ENCODE measurements at places on chromosomes 3 and 15. TPM values are rescaled to one million over a fixed set of nuclear protein-coding genes. Genes with fewer than 3 reads are reported as not detected.

CACNA2D3 gene
- 1.6 TPM for total RNA-seq

ATP13A4 gene
- total RNA-seq: 0.86 TPM

DUOX2 gene
- total RNA-seq: 0.11 TPM

CPEB1 gene
- 1.4 TPM for total RNA-seq

EXD1 gene
- not detected for total RNA-seq

GRCh38 chr3:87796843-87797185 is 262.0 kb downstream of the CGGBP1 start:
- DNase-seq: no peak
- no peaks in the 10 kb centered on the region for H3K4me1 ChIP-seq
- no peaks in the 10 kb centered on the region for H3K36me3 ChIP-seq
- H3K4me3 ChIP-seq: no peak overlapping the region
- no peak overlapping the region for H3K27ac ChIP-seq

- no peak for DNase-seq
- H3K27ac ChIP-seq: no peak overlapping the region
- peaks cover 33% of the 10 kb centered on the region for H3K36me3 ChIP-seq
- no peaks in the 10 kb centered on the region for H3K27me3 ChIP-seq
Observed at GRCh38 chr3:108546247-108546646, 35.9 kb upstream of the MYH15 start.

- DNase-seq: no peak
- no peak overlapping the region for H3K27ac ChIP-seq
- no peak overlapping the region for H3K4me3 ChIP-seq
Observed at GRCh38 chr3:140394488-140395133, 283.3 kb upstream of the TRIM42 start.

DNA sequence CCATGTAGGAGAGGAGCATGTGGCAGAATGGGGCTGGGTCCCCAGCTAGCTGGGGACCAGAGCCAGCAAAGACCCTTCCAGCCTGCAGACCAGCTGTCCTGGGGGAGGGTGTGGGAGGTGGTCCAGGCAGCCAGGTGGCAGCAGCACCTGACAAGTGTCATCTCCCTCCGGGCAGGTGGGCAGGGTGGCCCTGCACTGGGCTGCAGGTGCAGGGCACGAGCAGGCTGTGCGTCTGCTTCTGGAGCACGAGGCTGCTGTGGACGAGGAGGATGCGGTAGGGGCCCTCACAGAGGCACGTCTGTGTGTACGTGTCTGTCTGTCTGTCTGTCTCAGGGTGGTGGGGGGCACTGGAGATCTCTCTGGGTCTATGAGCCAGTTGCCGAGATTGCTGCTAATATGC is 5.5 kb downstream of the ANKDD1A start:
- H3K4me1 ChIP-seq: peaks cover 25% of the 10 kb centered on the region
- DNase-seq: no peak
- no peak overlapping the region for H3K27ac ChIP-seq
- peaks cover 68% of the 10 kb centered on the region for H3K36me3 ChIP-seq
- H3K4me3 ChIP-seq: no peak overlapping the region

DNA sequence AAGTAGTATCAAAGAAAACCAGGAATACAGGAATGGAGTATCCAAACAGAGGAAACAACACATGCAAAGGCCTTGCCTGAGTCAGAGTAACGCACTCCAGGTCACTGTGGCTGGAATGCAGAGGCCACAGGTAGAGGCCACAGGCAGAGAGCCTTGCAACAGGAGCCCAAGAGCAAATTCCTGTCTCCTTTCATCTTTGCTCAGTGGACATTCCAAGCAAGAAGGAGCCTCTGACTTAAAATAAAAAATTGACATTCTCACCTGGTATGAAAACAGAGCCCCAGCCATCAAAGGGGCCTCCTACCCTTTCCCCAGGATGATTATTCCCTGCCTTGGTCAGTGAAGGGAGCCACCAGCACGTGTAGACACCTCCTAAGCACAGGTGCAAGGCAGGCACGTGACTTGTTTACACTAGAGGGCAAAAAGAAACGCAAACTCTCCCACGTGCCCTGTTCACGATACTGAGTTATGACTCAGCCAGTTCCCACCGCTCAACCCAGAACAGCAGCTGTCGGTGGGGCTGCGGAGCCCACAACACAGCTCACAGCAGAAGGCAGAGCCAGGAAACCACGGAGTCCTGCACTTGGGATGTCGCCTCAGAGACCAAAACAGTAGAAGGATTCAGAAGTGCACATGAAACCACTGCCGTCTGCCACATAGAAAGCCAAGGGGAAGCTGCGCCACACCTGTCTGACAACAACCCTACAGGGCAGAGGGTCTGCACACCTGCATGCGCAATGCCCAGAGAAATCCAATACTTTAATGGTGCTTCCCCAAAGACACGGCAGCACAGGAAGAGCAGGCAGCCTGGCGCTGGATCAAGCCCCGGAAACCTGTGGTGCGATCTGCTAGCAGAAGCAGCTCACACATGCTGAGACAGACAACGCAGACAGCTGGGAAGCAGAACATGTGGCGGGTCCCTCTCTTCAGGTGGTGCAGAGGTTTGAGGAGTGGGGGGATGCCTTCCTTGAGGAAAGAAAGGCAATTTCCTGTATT is 52.1 kb downstream of the ITGB5 start:
- peak; percentile 86 for DNase-seq
- H3K36me3 ChIP-seq: peaks cover 93% of the 10 kb centered on the region
- peaks cover 42% of the 10 kb centered on the region for H3K4me1 ChIP-seq
- no peaks in the 10 kb centered on the region for H3K27me3 ChIP-seq

DNA sequence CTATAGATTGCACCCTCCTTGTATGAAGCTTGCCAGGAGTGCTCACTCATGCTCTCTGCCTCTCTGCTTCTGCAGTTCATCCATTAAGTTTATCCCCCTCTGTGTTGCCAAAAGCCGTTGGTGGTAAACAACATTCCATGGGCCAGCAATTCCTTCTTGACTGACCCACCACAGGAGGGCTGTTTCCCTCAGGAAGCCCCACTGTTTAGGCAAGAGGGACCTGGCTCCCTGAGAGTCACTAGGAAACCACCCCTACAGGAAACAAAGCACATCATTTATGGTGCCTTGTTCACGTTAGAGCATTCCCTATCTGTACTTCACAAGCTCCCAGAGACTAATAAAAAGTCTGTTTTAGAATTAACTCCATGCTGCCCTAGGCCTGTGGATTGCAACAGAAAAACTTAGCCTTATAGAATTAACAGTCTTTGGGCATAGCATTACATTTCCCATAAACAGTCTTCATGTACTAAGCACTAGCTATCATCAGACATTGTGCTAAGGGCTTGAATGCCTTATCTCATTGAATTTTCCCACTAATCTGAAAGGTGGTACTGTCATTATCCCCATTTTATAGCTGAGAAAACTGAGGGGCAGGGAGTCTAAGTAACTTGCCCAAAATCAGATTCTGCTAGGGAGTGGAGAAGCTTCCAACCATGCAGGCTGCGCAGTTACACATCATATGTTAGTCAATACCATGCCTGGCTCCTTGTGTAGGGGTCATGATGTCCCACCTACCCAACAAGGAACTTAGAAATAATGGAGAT is 149.9 kb downstream of the SHQ1 start:
- H3K4me3 ChIP-seq: no peak overlapping the region
- H3K4me1 ChIP-seq: peaks cover 14% of the 10 kb centered on the region
- H3K36me3 ChIP-seq: no peaks in the 10 kb centered on the region

DNA sequence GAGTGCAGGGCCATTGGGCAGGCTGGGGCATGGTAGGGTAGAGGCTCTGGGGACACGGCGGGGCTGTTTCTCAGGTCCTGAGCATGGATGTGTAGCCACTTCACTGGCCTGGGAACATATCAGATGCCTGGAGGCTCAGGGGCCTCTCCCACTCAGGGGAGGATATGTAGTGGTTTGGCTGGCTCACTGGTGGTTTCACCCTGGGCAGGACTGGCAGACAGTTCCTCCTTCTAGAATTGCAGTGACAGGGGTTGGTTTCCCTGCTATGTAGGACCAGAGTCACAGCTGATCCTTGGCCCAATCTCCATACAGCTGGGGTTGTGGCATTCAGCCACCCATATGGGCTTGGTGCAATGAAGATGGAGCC is 4.8 kb upstream of the ARHGAP31 start:
- no peak overlapping the region for H3K4me3 ChIP-seq
- H3K27ac ChIP-seq: no peak overlapping the region
- H3K36me3 ChIP-seq: no peaks in the 10 kb centered on the region

DNA sequence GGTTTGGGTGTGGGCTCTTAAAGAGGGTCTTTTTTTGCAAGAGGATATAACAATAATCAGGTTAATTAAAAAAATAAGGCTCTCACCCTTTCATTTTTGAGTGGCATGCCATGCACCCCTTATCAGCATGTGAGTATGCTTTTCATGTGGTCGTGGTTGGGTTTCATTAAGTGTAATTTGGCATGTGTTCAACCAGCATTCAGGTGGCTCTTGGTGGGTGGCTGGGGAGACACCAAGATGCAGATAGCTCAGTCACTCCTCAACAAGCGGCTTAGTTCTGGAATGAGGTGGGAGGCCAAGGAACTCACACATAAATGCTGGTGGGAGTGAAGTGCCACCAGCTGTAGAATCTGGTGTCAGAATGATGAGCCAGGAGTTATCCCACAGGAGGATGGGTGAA is 66.8 kb downstream of the FLNB start:
- H3K4me1 ChIP-seq: peaks cover 6% of the 10 kb centered on the region
- no peak overlapping the region for H3K27ac ChIP-seq
- DNase-seq: no peak
- H3K36me3 ChIP-seq: peaks cover 81% of the 10 kb centered on the region
- H3K27me3 ChIP-seq: no peaks in the 10 kb centered on the region

DNA sequence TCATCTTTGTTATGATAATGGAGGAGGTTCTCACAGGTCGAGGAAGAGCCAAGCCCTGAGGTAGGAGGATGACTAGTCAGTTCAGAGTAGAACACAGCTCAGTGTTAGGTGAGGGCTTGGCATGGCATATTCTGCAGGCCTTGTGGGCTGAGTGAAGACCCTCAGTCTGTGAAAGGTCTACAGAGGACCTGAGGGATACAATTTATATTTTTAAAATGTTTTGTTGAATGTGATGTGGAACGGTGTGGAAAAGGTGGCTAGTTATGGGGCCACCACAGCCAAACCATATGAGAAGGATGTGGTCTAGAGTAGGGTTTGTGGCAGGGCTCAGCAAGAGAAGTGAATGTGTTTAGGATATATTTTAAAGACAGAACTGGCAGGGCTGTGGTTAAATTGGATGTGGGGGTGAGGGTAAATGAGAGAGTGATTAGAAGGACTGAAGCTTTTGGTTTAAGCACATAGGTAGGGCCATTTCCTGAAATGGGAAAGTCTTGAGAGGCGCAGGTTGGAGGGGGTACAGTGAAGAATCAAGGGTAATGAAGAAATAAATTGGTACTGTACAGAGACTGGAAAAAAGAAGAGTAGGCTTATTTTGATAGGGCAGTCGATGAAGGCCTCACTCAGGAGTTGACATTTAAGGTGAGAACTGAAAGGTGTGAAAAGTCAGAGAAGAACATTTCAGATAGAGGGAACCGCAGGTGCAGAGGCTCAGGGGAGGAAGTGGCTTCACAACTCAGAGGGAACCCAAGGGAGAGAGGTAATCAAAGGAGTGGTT is 60.5 kb downstream of the SPTSSB start:
- no peaks in the 10 kb centered on the region for H3K36me3 ChIP-seq
- no peak overlapping the region for H3K4me3 ChIP-seq
- no peak for DNase-seq
- H3K27ac ChIP-seq: no peak overlapping the region
- no peaks in the 10 kb centered on the region for H3K4me1 ChIP-seq

GRCh38 chr15:90910441-90911301 is 7.6 kb downstream of the MAN2A2 start:
- no peak for DNase-seq
- H3K27ac ChIP-seq: no peak overlapping the region
- H3K36me3 ChIP-seq: peaks cover 62% of the 10 kb centered on the region
- no peaks in the 10 kb centered on the region for H3K4me1 ChIP-seq

DNA sequence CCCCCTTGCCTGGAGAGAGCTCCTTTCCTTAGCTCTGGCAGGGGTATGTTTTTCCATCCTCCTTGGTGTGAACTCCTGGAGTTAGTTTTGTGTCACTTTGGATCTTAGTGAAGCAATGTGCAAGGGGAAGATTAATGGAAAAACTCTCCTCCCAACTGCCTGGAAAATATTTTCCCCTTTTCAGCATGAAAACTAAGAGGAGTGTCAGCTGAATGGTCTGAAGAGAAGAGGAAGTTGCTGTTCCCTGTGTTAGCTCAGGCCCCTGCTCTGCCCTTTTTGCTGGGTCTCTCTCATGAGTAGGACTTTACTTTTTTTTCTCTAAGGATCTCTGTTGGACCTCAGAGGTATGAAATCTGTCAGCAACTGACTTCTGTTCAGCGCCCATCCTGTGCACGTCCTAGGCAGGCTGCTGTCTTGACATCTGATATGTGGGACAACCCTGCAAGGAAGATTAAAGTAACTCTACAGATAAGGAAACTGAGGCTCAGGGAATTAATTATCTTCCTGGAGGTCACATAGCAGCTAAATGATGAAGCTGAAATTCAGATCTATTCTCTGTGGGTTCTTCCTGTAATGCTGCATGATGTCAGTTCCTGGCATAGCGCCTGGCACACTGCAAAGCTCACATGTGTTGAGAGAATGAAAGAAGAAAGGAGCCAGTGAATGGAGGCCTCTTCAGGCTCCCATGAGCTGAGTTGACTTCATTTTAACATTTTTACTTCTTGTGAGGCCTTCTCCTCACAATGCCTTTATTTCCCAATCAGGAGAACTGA is 109.7 kb upstream of the GALNT15 start:
- no peaks in the 10 kb centered on the region for H3K36me3 ChIP-seq
- H3K27ac ChIP-seq: no peak overlapping the region
- no peak overlapping the region for H3K4me3 ChIP-seq

GRCh38 chr15:51380999-51381806 is 39.7 kb downstream of the GLDN start:
- H3K36me3 ChIP-seq: no peaks in the 10 kb centered on the region
- H3K4me1 ChIP-seq: no peaks in the 10 kb centered on the region
- H3K27me3 ChIP-seq: peaks cover 25% of the 10 kb centered on the region

GRCh38 chr3:176275113-176275512 is 922.2 kb downstream of the TBL1XR1 start:
- H3K4me3 ChIP-seq: no peak overlapping the region
- H3K36me3 ChIP-seq: no peaks in the 10 kb centered on the region
- DNase-seq: no peak
- peaks cover 5% of the 10 kb centered on the region for H3K4me1 ChIP-seq
- H3K27ac ChIP-seq: no peak overlapping the region
- no peaks in the 10 kb centered on the region for H3K27me3 ChIP-seq

DNA sequence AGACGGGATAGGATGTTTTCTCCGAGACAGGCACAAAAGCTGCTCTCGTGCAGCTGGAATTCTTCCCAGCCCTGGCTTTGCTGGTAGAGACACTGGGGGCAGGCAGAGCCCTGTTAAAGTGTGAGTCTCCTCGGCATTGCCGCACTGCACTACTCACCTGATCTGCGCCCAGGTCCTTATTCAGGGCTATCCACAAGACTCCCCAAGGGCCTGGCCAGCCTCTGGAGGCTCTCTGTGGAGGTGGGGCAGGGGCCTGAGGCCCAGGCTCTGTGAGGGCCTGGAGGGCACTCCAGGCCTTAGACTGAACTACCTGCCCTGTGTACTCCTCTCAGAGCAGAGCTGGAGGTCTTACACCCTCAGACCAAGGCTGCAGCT is 48.4 kb downstream of the KY start:
- no peak overlapping the region for H3K4me3 ChIP-seq
- H3K27ac ChIP-seq: peak overlapping the region; percentile 42
- H3K36me3 ChIP-seq: no peaks in the 10 kb centered on the region
- no peak for DNase-seq
- H3K27me3 ChIP-seq: peaks cover 27% of the 10 kb centered on the region

- no peaks in the 10 kb centered on the region for H3K36me3 ChIP-seq
- no peaks in the 10 kb centered on the region for H3K27me3 ChIP-seq
- H3K4me1 ChIP-seq: peaks cover 20% of the 10 kb centered on the region
Observed at GRCh38 chr3:153614140-153614539, 452.1 kb downstream of the RAP2B start.
